ENCODE measurements at places on chromosomes 7 and 10.

GRCh38 chr10:130339911-130340310, 203.7 kb downstream of the GLRX3 start:
- DNase-seq, result no peak

- no peak for DNase-seq
Measured at GRCh38 chr10:89494575-89494974, 40.8 kb downstream of the SLC16A12 start.

DNA sequence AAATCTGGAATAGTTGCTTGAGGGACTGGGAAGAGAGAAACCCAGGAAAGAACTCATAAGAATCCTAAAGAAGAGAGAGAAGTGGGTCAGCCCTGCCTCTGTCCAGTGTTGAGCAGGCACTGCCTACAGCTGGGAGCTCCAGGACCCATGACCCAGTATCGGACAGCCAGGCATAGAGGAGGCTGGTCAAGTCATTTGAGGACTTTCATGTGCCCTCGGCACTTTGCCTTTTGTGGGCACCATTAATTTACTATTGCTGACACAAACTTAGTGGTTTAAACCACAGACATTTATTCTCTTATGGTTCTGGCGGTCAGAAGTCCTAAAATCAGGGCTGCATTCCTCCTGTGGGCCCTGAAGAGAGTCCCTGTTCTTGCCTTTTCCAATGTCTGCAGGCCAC, 60.3 kb downstream of the CPXM2 start:
- no peak for DNase-seq

GRCh38 chr7:77935652-77936348, 137.2 kb downstream of the PHTF2 start:
- DNase-seq, result no peak

- DNase-seq, result no peak
Measured at GRCh38 chr7:134562136-134562535, 13.2 kb downstream of the AKR1B15 start.

- no peak for DNase-seq
Measured at GRCh38 chr7:4683043-4683883, 1.2 kb downstream of the FOXK1 start.

DNA sequence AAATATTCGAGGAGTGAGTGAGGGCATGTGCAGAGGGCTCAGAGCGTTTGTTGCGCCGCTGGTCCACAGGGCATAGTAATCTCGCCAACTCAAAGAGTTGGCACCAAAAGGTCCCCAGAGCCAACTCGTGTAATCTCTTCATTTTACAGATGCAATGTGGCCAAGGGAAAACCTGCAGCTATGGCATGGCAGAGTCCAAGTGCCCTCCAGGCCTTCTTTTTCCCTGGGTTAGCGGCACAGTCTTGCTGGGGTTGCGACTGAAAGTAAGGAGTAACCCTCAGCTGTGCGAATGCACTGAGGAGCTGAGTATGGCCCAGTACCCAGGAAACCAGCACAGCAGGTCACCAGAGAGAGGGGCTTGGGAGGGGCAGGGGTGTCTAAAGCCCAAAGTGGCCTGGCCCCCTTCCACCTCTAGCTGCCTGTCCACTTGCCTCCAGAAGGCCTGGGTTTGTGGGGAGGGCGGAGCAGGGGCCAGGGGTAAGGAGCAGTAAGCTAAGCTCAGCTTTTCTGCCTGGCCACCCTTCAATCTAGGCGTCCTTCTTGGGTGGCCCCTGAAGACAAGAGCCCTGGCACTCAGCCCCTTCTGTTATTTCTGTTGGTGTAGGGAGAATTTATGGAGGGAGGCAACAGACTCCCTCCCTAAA, 3.3 kb upstream of the GAD2 start:
- no peak for DNase-seq

- DNase-seq, result no peak
Measured at GRCh38 chr7:100830396-100830795, 3.1 kb upstream of the EPHB4 start.

GRCh38 chr7:157495177-157495553, 158.4 kb downstream of the DNAJB6 start:
- no peak for DNase-seq

DNA sequence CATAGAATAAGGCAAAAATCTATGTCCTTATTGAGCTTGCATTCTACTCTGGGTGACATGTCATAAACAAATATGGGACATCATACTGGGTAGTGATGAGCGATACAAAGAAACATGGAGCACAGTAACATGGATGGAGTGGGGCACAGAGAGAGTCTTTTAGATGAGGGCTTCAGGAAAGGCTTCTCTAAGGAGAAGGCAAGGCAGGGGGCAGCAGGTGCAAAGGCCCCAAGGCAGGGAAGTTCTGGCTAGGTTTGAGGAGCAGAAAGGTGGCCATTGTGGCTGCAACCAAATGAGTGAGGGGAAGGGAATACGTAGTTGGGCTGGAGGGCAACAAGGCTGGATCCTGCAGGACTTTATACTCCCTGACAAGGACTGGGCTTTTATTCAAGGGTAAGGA, 211.4 kb downstream of the HERPUD2 start:
- no peak for DNase-seq

DNA sequence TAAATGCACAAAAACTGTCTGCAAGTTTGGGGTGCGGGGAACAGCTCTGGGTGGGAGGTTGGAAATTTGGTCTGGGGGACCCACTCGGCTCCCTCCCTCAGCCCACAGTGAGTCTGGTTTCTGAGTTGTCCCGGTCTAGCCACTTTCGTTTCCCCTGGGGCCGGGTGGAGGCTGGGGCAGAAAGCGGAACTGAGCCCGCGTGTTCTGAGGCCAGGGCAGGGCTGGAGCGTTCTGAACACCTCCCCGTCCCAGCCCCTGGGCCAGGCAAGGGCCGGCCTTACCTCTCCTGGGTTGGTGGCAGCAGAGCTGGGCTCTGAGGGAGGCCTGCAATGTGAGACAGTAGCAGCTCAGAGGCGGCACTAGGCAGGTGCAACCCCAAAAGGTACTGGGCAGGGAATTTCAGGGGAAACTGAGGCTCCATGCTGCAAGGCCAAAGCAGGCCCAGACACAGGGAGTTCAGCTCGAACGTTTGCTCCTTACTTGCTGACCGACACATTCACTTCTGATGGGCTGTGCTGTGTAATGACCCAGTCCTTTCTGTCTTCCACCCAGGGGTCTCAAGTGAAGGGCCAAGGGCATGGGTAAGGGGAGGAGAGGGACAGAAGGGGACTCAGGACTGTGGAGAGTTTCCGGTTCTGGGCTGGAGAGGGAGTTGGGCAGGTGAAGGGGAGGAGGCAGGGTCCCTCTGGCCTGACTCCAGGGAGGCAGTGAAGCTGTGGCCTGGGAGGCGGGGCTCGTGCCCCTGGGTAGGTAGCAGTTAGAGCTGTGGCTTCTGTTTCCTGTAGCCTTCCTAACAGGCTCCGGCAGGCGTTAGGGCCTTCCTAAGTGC, 3.0 kb downstream of the IRF5 start:
- DNase-seq, result no peak

GRCh38 chr10:8628351-8628750, 573.9 kb downstream of the GATA3 start:
- DNase-seq, result no peak

DNA sequence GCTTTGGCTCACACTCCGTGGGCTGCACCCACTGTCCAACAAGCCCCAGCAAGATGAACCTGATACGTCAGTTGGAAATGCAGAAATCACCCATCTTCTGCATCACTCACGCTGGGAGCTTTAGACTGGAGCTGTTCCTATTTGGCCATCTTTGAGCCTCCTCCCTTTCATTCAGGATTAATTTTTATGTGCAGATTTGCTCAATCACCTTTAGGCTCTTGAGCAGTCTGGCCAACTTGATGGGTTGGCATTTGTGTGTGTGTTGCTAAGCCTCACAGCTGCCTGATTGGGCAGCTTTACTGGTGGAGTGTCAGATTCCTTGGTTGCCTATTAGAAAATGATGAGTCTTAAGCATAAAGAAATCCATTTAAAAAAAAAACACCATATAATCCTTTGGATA, 236.1 kb downstream of the KIF20B start:
- no peak for DNase-seq

DNA sequence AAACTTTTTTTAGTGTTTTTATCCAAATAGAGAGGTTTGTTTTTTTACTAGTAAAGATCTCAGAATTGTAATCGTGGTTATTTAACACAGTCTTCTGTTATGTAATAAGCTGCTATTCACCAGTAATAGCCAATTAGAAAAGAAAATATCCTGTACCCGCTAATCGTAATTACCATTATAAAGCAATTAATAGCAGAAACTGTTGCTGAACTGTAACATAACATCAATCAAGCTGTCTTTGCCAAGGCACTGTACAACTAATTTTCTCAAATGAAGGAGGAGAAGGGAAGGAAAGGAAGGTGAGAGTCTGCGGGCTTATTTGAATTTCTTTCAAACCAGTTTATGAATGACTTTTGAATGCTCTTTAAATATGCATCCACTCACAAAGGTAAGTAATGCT, 9.3 kb downstream of the ZNF277 start:
- DNase-seq, result no peak

DNA sequence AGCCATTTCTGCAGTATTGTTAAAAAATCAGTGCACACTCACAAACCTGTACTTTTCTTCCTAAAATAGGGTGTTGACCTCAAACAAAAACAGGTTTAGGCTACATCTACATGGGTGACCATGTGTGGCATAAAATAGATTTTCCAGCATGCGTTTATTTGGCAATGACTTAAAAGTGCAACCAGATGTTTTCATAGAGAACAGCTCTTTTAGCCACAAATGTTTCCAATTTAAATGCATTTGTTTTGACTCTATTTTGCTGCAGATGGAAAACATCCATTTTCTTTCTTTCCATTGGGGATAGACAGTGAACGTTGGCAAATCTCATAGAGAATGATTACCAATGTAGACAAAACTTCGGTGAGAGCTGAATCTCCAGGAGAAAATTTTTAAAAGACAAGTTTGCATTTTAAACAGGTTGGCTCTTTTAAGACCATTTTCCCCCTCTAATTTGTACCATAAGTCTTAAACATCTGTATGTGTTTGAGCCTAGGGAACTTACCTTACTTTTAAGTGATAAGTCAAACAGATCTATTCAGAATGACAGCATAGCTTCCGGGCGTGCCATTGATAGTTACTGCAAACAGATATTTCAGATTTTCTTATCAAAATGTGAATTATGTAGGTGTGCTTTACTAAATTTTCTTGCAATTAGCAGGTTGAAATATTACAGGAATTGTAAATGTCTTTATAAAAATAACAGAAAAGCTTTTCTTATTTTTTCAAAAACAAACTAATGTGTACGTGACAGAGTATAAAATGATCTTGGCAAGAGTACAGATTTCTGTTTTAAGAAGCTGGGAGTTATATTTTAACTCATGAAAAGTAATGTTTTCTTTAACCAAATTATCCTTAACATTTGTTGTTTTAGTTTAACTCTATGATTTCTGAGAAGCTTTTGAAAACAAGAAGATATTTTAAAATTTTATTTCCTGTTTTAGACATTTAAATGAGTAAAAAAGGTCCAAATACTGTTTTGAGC, 144.9 kb downstream of the HGF start:
- DNase-seq, result no peak

GRCh38 chr10:29130190-29130673, 158.6 kb upstream of the LYZL1 start:
- no peak for DNase-seq

DNA sequence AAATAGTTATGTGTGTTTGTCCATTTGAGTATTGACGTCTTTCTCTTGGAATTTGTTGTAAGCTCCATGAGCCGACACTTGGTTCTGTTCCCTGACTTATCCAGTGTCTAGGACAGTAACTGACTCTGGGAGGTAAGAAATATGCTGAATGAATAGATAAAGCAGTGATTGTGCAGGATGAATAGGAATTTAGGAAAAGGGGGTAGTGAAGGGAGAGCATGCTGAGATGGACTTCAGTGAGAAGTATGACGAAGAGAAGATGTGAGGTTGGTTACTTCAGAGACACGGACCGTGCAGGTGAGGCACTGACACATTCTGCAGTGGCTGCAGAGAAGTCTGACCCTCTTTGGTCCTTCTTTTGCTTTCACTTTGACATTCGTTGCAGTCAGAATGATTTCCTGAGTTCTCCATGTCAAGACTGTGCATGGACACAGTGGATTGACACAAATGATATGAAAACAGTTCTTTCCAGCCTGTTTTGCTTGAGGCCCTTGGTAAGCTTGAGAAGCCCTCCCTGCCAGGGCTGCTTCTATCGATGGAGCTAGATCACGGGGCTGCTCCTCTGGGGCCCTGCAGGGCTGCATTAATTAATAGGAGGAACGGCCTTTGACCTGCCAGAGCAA, 261.5 kb upstream of the SORCS1 start:
- no peak for DNase-seq

DNA sequence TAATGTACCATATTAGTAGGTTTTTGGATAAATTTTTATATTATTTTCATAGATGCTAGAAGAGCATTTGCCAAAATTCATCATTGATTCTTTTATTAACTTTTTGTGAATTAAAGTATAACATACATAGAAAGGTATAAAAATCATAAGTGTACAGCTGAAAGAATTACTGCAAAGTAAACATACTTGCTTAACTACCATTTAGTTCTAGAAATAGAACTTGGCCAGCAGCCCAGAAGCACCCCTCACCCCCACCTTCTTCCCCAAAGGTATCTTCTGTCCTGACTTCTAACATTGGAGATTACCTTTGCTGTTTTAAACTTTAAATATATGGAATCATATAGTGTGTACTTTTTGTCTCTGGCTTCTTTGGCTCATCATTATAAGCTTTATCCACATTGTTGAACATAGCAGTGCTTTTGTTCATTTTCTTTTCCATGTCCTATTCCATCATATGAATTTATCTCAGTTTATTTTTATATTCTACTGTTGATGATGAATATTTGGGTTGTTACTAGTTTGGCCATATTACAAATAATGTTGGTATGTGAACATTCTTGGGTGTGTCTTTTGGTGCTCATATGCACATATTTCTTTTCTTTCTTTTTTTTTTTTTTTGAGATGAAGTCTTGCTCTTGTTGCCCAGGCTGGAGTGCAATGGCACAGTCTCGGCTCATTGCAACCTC, 142.8 kb downstream of the ADK start:
- DNase-seq, result no peak

GRCh38 chr7:28181416-28181815, 821 bp upstream of the JAZF1 start:
- DNase-seq, result no peak

GRCh38 chr10:80713398-80713928, 175.8 kb downstream of the SH2D4B start:
- DNase-seq, result no peak

DNA sequence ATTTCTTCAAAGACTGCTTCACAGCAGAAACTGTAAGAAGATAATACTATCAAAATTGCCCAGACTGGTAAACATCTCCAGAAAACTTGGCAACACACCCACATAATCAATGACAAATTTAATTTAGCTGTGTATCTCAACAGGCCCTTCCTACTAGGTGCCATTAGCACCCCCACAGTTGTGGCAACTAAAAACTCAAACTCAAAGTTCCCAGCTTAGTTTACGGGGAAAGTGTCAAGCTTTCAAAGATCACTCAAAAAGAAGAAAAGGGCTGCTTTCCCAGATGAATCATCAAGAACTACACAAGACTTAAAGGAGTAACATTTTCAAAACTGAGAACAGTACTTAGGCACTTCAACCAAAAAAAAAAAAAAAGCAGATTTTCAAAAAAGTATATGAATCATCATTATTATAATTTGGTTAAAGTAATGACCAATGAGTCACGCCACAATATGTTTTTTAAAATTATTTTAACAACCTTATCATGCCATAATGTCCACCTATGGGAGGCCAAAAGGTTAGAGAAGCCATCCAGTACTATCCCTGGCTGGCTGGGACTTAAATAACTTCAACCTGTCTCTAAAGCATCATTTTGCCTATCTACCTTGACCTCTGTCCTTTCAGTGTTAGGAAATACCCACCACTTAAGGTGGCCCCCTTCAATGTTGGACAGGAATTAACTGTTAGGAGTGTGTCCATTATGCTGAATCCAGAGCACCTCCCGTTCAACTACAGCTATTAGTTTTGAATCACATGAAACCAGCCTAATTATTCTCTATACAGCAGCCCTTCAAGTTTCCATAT, 90.8 kb downstream of the ZFAND4 start:
- DNase-seq, result no peak

Data from activated naive CD4-positive, alpha-beta T cell (primary cell).